Fibroblast of the aortic adventitia (primary cell): ENCODE measurements at places on chromosomes 2 and 18. TPM values are rescaled to one million over a fixed set of nuclear protein-coding genes. Genes with fewer than 3 reads are reported as not detected.

The ITPRIPL1 gene
- 2.5 and 3.4 TPM in 2 replicates for total RNA-seq

The IL18R1 gene
- total RNA-seq = 4.7 and 6.8 TPM in 2 replicates

The DLGAP1 gene
- total RNA-seq = 0.90 and 1.4 TPM in 2 replicates

The SP110 gene
- 21.0 and 46.0 TPM in 2 replicates for total RNA-seq

The SERPINE2 gene
- total RNA-seq = 252 and 1,159 TPM in 2 replicates

The POLR1A gene
- total RNA-seq = 29.4 and 43.1 TPM in 2 replicates
